ENCODE measurements at places on chromosomes 11 and 22. TPM values are rescaled to one million over a fixed set of nuclear protein-coding genes. Genes with fewer than 3 reads are reported as not detected.

The DRD2 gene
- 0.39 TPM for total RNA-seq

The SNAP29 gene
- total RNA-seq = 20.1 TPM

The CADM1 gene
- 35.4 TPM for total RNA-seq

The SAA1 gene
- 7.8 TPM for total RNA-seq

The TRIM48 gene
- total RNA-seq = not detected

The NRIP3 gene
- 1.3 TPM for total RNA-seq

The BTG4 gene
- not detected for total RNA-seq

The CDKN1C gene
- 257 TPM for total RNA-seq

- no peak within 1 kb of the TSS for H3K27ac ChIP-seq
- H3K36me3 ChIP-seq = no peaks in the 10 kb centered on the region
Observed at GRCh38 chr11:69818603-69819441, at the start of gene FGF3. FGF3 (minus strand) TSS chr11:69819416; CDS start chr11:69818933, 483 bp downstream.

DNA sequence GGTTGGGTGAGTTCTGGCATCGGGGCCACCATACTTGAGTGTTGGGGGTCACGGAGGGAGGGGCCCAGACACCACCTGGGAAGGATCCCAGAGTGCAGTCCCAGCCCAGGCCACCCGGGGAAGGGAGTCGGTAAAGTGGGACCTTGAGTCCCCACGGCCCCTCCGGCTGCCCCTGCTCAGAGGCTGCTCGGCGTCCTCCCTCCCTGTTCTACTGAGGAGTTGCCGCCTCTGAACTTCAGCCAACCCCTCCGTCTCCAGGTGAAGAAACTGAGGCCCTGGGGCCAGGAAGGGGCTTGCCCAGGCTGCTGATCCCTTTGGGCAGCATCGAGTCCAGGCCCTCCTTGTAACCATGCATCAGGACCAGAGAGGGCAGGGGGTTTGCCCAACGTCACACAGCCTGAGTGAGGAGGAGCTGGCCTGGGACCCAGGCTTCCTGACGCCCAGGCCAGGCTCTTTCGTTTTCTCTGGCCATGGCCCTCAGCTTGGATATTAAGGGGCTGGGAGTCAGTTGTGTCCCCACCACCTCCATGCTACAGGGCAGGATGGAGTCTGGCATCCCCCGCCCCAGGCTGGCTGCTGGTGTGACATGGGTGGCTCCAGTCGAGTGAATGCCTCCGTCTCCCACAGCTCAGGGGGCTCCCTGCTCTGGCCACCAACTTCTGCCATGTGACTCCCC, 1.3 kb downstream of the PARVG start:
- peak overlapping the region; percentile 19 for H3K4me3 ChIP-seq
- H3K4me1 ChIP-seq = no peaks in the 10 kb centered on the region
- no peak for DNase-seq
- H3K27ac ChIP-seq = peak overlapping the region; percentile 76

DNA sequence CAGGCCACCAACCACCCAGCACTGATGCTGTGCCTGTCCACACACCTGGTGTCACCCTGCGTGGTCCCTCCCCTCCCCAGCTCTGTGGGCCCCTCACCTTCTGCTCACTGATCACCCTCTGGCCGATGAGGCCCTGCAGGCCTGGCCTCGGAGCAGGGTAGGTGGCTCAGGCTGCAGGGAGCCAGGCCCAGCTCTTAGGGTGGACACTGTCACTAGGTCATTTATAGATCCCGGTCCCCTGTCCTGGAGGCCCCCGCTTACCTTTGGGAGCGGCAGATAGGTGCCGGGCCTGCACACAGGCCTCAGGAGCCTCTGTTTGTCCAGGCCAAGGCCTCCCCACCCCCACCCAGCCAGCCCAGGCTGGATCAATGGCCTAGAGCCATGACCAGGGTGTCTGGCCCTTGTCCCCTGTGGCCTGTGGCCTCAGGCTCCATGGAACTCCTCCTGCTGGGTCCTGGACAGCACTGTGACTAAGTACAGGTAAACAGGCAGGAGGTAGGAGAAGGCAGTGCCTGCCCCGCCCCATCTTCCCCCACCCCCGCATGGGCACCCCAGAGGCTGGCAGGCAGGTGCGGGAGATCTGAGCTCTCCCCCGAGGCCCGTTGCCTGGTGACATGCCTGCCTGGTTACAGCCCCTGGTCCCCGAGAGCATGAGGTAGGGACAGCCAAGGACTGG, at the start of gene TMPRSS6:
TMPRSS6 (minus strand) TSS at position 472 of the 676 bp plus-strand sequence. CDS start 6,296 bp downstream, outside the sequence.
- H3K27ac ChIP-seq = no peak within 1 kb of the TSS
- H3K36me3 ChIP-seq = no peaks in the 10 kb centered on the region
- no peaks in the 10 kb centered on the region for H3K27me3 ChIP-seq
- H3K4me1 ChIP-seq = no peaks in the 10 kb centered on the region
- H3K4me3 ChIP-seq = no peak within 1 kb of the TSS

- H3K4me1 ChIP-seq = peaks cover 20% of the 10 kb centered on the region
- peaks cover 73% of the 10 kb centered on the region for H3K36me3 ChIP-seq
- no peaks in the 10 kb centered on the region for H3K27me3 ChIP-seq
- DNase-seq = no peak
- H3K4me3 ChIP-seq = no peak overlapping the region
- H3K27ac ChIP-seq = no peak overlapping the region
Observed at GRCh38 chr11:68439355-68440065, 21.0 kb upstream of the PPP6R3 start.

- no peaks in the 10 kb centered on the region for H3K36me3 ChIP-seq
- H3K27ac ChIP-seq = no peak overlapping the region
- H3K4me1 ChIP-seq = no peaks in the 10 kb centered on the region
- no peak for DNase-seq
- H3K27me3 ChIP-seq = no peaks in the 10 kb centered on the region
Observed at GRCh38 chr11:6825231-6825744, 20.2 kb upstream of the OR10A5 start.

GRCh38 chr11:64064374-64065140, 28.8 kb downstream of the FLRT1 start:
- H3K36me3 ChIP-seq = no peaks in the 10 kb centered on the region
- H3K27ac ChIP-seq = no peak overlapping the region
- H3K4me3 ChIP-seq = no peak overlapping the region
- no peak for DNase-seq
- peaks cover 7% of the 10 kb centered on the region for H3K27me3 ChIP-seq

DNA sequence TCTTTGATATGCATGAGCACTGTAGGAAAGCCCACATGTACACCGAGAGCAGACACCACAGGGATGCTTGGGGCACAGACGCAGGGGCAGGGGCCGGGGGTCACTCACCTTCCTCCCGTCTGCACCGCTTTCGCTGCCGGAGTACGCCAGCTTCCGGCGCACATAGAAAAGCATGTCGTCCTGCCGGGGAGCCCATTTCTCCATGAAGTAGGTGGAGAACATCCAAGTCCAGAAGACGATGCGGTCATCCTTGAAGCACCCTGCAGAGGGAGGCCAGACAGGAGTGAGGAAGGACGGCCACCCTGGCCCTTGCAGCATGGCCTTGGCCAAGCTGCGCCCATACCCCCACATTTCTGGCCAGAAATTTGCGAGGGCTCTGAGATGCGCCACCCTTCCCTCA, 28.8 kb downstream of the KIAA0930 start:
- no peaks in the 10 kb centered on the region for H3K27me3 ChIP-seq
- peak overlapping the region; percentile 59 for H3K27ac ChIP-seq
- H3K4me1 ChIP-seq = peaks cover 60% of the 10 kb centered on the region
- no peak for DNase-seq

GRCh38 chr11:116283300-116283699, 489.5 kb downstream of the BUD13 start:
- H3K4me3 ChIP-seq = no peak overlapping the region
- no peaks in the 10 kb centered on the region for H3K27me3 ChIP-seq

DNA sequence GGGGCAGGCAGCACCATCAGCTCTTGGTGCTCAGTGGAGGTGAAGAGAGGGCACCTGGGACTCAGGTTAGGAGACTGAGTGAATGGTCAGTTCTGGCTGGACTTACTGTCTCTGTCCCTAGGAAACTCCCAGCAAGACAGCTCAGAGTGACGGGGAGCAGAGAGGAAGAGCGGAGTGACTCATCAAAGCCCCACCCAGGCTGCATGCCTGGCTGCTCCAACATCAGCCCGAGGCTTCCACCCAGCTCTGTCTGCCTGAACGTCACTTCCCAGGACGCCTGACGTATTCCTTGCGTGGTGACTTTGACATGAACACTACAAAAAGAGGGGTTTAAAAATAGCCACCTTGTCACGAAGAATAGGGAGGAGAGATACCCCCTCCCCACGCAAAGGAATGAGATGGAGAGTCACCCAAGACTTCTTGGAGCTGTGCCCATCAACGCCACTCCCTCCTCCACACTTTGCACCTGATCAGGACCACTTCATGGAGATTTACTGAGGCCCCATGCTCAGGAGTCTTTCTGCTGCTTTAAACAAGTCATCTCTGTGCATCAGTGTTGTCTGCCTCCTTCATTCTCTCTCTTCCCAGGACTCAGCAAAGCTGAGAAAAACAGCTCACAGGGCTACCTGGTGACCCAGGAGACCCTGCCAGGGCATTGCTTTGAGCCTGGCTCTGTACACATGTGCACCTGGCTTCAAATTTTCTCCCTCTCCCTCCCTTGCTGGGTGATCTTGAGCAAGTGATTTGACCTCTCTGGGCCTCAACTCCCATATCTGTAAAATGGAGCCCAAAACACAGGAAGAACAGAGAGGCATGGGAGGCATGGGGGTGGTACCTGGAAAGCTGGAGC, 83.1 kb downstream of the MN1 start:
- peak; percentile 30 for DNase-seq
- H3K36me3 ChIP-seq = no peaks in the 10 kb centered on the region
- H3K27me3 ChIP-seq = no peaks in the 10 kb centered on the region
- H3K4me1 ChIP-seq = no peaks in the 10 kb centered on the region

DNA sequence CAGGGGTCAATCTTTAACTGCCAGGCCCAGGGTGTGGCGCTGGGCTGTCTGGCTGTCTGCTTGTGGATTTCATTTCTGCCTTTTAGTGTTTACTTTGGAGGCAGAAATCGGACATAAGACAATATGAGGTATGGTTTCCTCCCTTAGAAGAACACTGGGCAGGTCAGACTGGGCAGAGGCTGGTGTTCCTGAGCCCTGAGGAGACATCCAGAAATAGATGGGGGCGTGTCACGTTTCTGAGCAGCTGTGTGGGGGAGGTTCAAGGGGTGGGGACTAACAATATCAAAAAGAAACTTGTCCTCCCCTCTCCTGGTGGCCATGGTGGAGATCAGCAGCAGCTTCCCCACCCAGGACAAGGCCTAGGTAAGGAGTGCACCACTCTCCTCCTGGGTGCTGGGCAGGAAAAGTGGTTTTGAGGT, at the start of gene ART1:
ART1 (plus strand) TSS at position 312 of the 419 bp plus-strand sequence. CDS start 14,086 bp downstream, outside the sequence.
- H3K36me3 ChIP-seq = no peaks in the 10 kb centered on the region
- DNase-seq = no peak
- peaks cover 11% of the 10 kb centered on the region for H3K4me1 ChIP-seq

- H3K27me3 ChIP-seq = no peaks in the 10 kb centered on the region
- H3K4me1 ChIP-seq = no peaks in the 10 kb centered on the region
- no peaks in the 10 kb centered on the region for H3K36me3 ChIP-seq
- no peak for DNase-seq
- H3K4me3 ChIP-seq = no peak overlapping the region
- no peak overlapping the region for H3K27ac ChIP-seq
Observed at GRCh38 chr11:57373146-57373545, 7.8 kb downstream of the PRG3 start.

DNA sequence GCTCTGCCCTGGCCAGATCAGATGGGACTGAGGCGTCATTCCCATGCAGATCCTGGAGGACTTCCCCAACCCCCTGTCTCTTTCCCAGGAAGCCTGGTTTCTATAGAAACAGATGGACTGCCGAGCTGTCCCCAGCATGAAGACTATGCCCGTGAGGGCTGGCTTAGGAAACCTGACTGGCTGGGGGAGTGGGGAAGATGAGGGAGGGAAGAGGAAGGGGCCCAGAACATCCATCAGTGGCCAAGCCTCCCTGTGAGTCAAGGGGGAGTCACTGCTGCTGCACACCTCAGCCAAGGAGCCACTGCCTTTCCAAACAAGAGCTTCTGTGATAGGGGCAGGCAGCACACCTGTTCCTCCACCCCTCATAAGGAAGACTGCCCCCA, 5.8 kb downstream of the TP53I11 start:
- no peak for DNase-seq
- no peak overlapping the region for H3K4me3 ChIP-seq
- H3K36me3 ChIP-seq = no peaks in the 10 kb centered on the region
- H3K4me1 ChIP-seq = peaks cover 33% of the 10 kb centered on the region
- H3K27ac ChIP-seq = no peak overlapping the region

DNA sequence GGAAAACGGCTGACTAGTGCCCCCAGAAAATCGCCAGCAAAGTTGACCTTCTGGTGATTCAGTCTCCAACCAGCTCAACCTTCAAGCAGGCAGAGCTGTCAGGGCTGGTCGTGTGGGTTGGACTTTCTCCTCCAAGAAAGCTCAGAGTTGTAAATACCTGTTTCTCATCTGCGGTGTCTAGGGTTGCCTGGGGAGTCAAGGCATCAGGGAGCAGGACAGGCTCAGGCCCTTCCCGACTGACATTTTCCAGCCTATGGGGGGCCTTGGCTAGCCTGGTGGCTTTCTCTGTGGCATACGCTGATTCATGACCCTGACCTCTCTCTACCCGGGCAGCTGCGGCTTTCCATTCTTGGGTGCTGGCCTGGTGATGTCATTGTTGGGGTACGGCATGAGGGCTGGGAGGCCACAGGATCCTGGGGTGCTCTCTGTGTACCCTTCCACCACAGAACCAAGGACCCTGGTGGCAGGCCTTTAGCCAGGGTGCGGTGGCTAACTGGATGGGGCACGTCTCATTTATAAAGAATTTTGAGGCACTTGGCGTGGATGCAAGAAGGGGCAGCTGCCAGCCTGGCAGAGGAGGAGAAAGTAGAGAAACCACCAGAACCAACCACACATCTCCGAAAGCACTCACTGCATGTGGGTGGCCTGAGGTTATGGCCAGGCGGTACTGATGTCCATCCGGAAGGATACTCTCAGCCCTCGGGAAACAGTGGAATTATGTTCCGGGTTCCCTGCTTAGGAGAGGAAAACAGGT, 64.9 kb downstream of the BCR start:
- H3K4me1 ChIP-seq = peaks cover 9% of the 10 kb centered on the region
- no peak overlapping the region for H3K4me3 ChIP-seq
- no peaks in the 10 kb centered on the region for H3K36me3 ChIP-seq
- H3K27me3 ChIP-seq = no peaks in the 10 kb centered on the region
- H3K27ac ChIP-seq = peak overlapping the region; percentile 56

DNA sequence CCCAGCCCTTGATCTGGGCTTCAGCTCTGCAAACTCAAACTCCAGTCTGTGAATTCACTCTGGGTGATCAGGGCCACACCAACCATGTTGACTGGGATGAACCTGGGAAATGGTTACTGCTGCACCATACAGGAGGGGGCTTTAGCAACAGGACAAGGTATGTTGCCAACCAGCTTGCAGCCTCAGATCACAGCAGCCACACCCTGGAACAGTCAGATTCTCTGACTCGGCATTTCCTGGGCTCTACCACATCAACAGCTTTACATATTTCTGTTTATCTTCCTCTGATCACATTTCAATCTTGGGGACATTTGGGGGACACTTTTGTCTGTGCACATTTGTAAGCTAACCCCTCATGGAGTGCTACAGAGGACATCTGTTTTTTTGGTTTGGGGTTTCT, 267.0 kb upstream of the NCAM1 start:
- no peak overlapping the region for H3K4me3 ChIP-seq
- H3K27me3 ChIP-seq = no peaks in the 10 kb centered on the region
- no peaks in the 10 kb centered on the region for H3K36me3 ChIP-seq
- H3K27ac ChIP-seq = no peak overlapping the region
- no peaks in the 10 kb centered on the region for H3K4me1 ChIP-seq

- no peaks in the 10 kb centered on the region for H3K27me3 ChIP-seq
- H3K36me3 ChIP-seq = no peaks in the 10 kb centered on the region
- no peaks in the 10 kb centered on the region for H3K4me1 ChIP-seq
- no peak overlapping the region for H3K4me3 ChIP-seq
- DNase-seq = no peak
Observed at GRCh38 chr11:41031551-41032060, 427.8 kb downstream of the LRRC4C start.

Data from tibial nerve (tissue), 4 donors.